ENCODE measurements at places on chromosomes 16 and 17.
A peak's percentile ranks its signal among the peaks of the same experiment; 100 is the strongest.

GRCh38 chr17:8366231-8366630 is 10.3 kb downstream of the KRABD2 start:
- no peak for DNase-seq

DNA sequence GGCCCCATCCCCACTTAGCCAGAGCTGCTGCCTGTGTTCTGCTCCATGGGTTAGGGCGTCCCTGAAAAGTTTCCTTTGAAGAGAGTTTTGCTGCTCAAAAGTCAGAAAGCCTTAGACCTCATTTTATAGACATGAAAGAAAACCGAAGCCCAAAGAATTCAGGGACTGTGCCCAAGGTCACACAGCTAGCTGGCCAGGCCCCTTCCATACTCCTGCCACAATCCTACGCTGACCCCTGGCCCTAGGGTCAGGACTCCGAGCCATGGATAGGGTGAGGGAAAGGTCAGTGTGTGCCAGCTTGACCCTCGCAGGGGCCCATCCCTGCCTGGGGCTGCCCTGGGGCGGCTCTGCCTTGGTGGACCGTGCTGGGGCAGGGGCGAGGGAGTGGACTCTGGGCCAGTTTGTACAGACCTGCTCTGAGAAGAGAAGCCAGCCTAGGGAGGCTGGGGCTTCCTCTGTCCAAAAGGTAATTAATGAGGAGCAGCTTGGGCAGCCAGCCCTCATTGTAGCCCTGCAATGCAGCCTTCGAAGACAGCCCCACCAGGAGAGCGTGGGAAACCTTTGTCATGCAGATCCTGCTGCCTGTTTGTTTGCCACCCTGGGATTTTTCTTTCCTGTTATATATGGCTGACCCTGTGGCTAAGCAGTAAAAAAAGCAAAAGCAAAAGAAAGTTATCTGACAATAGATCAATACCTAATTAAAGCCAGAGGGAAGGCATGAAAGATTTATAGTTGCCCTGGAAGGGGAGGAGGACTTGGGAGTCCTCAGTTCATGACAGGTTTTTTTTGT is 37.4 kb downstream of the RHBDL3 start:
- no peak for DNase-seq

DNA sequence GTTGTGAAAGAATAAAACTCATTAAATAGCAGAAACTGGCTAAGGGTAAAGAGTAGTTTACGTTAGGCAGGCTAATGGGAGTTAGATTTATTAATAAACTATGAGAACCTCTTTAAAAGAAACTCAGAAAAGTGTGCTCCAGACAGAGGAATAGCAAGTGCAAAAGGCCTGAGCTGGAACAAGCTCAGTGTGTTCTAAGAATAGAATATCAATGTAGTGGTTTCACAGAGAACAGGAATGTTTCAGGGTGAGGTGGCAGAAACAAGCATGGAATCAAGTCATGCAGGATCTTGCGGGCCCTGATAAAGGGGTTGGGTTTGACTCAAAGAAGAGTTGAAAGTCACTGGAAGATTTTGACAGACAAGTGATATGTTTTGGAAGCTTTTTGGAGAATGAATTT is 164.0 kb upstream of the HS3ST3A1 start:
- no peak for DNase-seq

GRCh38 chr17:63150490-63150889 is 184.5 kb downstream of the TANC2 start:
- DNase-seq: no peak

DNA sequence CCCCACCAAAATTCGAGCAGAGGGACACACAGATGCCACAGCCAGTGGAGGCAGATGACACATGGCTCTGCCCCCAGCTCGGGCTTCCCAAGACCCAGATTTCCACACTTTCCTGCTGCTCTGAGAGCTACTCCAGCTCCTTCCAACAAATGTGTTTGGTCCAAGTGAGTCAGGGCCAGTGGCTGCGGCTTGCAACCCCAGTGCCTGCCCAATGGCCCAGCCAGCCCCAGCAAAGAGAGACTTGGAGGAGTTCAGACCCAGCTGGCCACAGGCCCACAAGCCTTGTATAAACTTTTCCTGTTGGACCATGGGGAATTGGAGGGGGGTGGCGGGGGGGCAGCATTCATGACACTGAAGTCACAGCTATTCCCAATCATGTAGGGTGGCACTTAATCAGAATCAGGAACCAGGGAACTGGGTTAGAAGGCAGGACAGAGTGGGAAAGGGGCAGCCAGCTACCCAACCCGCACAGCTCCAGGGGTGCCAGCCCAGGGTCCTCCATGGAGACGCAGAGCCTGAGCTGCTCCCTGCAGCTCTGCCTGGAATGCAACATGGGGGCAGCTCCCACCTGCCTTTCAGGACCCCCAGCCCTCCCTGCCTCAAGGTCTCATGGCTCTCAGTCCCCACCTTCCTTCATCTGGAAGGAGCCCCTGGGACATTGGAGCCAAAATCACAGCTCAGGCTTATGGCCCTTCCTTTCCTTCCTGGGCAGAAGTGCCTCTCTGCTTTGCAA is 17.5 kb upstream of the C16orf78 start:
- no peak for DNase-seq

DNA sequence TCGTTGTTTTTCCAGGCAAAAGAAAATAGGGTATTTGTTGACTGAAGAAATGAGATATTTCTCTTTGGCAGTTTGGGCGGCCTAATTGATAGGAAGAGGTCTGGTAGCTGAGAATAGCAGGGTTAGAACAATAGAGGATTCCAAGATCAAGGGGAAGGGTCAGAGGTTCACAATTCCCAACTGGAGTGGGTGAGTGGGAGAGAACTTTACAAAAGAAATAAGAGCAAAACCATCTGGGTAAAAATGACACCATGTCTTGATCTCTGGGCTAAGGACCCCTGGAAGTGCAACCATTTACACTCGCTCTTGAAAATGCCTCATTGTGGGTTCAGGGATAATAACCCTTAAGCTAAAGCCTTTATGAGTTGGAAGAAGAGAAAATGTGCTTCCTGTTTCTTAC is 180.5 kb downstream of the CDH13 start:
- no peak for DNase-seq

DNA sequence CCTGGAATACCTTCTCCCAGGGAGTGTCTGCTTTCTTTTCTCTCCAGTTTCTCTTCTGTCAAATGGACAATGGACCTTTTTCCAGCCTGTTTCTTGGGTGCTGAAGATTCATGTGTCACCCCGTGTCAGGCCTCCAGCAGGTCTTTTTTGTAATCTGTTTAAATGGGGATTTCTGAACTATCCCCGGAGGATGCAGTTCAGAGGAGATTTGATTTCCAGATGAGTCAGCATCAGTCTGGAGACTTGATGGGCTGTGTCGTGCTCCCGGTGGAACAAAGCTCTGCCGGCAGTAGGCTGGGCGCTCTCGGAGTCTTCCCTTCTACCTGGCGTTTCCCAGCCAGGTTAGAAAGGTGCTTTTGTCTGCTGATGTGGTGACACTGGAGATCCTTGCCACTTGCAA is 440.6 kb downstream of the HS3ST3B1 start:
- no peak for DNase-seq

GRCh38 chr17:39688475-39688835 is 598 bp upstream of the PGAP3 start:
- no peak for DNase-seq

- DNase-seq: no peak
Observed at GRCh38 chr17:66885417-66885816, 50.5 kb downstream of the CACNG5 start.

GRCh38 chr16:84339311-84339710 is 29.0 kb upstream of the ATP2C2 start:
- DNase-seq: no peak

DNA sequence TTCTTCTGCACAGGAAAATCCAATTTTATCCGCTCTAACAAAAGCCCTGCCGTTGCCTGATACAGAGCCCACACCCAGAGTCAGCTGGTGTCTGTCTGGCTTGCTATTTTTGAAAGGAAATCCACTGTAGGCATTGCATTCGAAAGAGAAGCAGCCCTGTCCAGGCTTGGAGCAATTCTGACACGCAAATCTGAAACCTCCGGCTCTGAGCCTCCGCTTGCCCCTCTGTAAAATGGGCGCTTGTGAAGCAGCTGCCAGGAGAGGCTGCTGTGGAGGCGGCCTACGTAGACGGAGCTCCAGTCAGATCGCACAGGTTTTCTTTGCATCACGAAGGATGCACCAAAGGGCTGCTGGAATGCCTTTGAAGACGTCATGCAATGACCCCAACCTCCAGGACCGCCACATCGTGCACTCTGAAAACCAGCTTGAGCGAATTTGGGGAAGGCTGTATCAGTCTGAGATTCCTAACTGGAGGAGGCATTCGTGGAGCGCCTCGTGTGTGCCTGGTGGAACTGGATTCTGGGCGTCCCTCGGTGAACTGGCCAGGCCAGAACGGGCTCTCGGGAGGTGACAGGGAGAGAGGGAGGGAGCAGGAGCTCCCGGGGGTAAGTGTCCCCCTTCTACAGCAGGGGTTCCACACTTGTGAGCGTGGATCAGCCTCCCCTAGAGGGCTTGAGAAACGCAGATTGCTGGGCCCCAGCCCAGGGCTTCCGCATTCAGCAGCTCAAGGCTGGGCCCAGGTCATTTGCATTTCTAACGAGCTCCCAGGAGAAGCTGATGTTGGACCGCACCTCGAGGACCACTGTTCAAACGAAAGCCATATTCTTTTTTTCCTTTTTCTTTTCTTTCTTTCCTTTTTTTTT is 215.5 kb downstream of the MRTFB start:
- no peak for DNase-seq

- DNase-seq: peak; percentile 82
Observed at GRCh38 chr17:66301864-66302741, at the start of gene PRKCA. TSS of gene PRKCA (plus strand) at chr17:66302613.

DNA sequence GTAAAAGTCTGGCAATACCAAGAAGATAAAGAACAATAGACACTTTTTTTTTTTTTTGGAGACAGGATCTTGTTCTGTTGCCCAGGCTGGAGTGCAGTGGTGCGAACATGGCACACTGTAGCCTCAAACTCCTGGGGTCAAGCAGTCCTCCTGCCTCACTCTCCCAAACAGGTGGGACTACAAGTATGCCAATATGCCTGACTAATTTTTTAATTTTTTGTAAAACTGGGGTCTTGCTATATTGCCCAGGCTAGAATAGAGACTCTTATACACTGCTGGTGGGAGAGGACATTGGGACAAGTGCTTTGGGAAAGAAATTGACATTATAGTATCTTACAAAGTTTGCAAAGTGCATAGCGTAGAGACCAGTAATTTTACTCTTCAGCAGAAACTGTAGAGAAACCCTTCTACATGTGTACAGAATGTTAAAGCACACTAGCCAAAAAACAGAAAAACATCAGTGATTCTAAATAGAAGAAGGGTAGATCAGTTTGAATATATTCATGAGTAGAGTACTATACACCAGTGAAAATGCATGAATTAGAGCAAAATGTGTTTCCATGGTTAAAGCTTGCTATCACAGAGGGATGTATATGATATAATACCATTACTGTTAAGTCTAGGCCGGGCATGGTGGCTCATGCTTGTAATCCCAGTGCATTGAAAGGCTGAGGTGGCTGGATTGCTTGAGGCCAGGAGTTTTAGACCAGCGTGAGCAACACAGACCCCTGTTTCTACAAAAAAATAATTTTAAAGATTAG is 7.0 kb upstream of the EFNB3 start:
- DNase-seq: no peak

GRCh38 chr17:80938556-80938955 is 53.1 kb upstream of the CHMP6 start:
- peak; percentile 31 for DNase-seq

DNA sequence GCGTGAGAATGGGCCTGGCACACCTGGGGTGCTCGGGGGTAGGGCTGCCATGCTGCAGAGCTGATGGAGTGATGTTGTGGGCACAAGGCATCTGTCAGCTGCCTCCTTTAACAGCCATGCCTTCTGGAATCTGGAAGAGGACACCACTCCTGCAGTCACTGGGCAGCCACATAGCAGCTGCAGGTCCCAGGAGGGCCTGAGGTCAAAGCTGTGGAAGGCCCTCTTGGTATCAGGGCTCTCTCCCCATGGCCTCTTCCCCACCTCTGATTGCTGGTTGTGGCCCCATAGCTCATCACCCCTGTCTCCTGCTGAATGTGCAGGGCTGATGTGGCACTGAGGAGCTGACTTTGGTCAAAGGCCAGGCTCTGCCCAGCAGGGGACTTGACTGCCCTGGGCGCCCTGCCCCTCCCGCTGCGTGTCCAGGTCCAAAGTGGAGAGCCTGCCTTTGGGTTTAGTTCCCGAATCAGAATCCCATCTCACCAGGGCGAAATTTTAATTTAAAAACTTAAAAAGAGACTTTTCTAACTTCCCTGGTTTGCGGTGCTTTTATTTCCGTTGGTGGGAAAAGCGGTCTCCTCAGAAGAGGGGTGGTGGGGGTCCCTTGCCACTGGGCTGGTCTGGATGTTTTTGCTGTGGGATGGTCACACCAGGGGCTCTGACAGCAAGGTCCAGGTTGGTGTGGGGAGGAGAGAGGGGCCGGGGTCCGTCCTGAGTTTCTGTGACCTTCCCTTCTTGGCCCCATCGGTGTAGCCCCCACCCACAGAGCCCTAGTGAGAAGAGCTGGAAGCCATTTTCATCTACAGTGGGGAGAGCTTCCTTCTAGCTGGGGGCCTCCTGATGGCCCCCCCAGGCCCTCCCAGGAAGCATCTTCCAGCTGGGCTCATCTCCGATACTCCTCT is 5.9 kb downstream of the UBALD2 start:
- DNase-seq: peak; percentile 45

DNA sequence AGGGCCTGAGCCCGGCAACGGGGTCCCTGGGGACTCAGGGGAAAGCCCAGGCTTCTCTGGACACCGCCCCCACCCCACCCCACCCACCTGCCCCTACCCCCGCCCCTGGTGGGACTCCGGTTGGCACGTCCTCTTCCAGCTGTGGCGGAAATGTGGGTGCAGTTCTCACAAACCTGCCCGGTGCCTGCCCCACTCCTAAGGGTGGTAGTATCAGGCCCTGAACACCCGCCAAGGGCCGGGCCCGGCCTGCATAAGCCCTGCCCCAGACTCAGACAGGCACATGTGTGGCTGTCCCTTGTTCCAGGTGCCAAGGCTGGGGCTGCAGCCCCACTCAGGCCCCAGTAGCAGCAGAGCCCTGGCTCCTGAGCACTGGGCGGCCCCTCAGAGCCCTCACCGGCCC is 58.1 kb downstream of the ACTG1 start:
- no peak for DNase-seq

GRCh38 chr16:6057821-6058220 is 960.2 kb upstream of the EEF2KMT start:
- DNase-seq: no peak

- DNase-seq: no peak
Observed at GRCh38 chr17:77405867-77406732, 265.3 kb downstream of the SEC14L1 start.

- DNase-seq: peak; percentile 31
Observed at GRCh38 chr17:77233635-77234334, 93.0 kb downstream of the SEC14L1 start.
